Caco-2 (cell line): ENCODE measurements at places on chromosomes 16 and 17. TPM values are rescaled to one million over a fixed set of nuclear protein-coding genes. Genes with fewer than 3 reads are reported as not detected.

- DNase-seq: no peak
Measured at GRCh38 chr16:72850021-72850420, 197.9 kb downstream of the ZFHX3 start.

The VPS9D1 gene
- total RNA-seq: 6.1 and 6.3 TPM in 2 replicates

DNA sequence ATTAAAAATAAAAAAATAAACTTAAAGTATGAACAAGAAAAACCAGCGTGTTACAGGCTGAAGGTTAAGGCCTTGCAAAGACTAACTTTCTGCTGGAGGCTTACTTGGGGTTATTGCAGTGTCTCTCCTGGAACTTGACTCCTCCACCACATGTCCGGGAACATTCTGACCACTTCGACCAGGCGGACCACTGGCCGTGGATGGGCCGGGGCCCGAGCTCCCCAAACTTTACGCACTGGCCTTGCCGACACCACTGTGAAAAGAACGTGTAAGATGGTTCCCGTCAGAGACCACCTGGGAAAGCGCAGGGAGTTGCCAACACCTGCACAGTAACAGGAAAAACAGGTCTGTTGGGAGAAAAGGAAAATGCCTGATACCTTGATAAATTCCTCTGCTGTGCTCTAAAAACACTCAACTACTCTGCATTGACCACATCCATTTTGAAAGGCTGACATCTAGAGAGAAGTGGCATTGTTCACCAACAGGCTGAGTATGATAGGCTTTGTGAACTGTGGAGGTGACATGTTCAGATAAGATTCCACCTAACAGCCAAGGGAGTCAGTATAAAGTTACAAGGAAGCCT, 99.1 kb downstream of the ADAMTS18 start:
- DNase-seq: peak; percentile 13

- DNase-seq: no peak
Measured at GRCh38 chr17:37512442-37513068, 22.9 kb downstream of the DUSP14 start.

DNA sequence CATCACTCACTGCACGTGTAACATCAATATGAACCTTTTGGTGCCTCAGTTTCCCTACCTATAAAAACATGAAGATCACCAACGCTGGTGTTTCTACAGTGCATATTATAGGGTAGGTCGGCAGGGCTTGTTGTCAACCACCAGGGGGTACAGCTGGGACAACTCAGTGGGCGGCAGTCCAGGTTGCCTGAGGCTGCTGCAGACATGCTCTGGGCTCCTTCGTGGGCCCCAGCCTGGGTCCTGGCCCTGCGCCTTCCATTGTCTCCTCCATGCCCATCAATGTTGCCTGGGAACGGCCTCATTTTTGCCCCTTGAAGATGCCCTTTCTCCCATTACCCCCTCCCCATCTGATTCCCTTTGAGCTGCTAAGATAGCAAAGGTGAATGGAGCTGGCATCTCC, 89.8 kb downstream of the GSG1L start:
- peak; percentile 4 for DNase-seq

DNA sequence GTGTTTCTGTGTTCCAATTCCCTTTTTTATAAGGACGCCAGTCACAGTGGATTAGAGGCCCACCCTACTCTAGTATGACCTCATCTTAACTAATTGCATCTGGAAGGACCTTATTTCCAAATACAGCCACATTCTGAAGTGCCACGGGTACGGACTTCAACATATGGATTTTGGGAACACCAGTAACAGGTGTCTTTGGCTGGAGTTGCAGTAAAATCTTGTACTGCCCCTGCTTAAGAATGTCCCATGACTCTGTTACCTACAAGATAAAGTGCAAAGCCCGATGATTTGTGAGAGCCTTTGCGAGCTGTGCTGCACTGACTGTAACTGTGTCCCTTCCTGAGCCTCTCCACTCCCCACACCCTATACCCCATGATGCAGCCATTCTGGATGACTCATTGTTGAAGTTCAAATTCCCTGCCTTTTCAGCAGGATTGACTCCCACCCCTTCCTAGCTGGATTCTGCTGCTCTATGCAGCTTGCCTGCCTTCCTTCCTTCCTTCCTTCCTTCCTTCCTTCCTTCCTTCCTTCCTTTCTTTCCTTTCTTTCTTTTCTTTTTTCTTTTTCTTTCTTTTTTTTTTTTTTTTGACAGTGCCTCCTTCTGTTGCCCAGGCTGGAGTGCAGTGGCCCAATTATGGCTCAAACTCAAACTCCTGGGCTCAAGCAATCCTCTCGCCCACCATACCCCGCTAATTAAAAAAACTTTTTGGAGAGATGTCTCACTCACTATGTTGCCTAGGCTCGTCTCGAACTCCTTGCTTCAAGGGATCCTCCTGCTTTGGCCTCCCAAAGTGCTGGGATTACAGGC, 2.1 kb downstream of the HCRT start:
- no peak for DNase-seq

The TBC1D3B gene
- 9.1 and 12.5 TPM in 2 replicates for total RNA-seq

The CA5A gene
- total RNA-seq: 0.74 and 1.7 TPM in 2 replicates

DNA sequence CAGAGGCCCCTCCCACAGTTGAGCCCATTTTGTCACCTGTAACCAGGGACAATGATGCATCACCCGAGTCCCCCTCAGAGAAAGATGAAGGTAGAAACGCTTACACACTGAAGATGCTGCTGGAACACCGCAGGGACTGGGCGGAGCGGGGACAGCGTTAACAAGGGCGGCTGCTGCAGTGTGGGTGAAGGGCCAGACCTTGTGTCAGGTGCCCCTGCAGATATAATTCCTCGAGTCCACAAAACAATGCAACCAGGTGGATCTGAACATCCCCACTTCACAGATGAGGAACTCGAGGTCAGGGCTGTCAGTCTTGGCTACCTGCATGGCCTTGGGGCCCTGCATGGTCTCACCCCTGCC, 6.3 kb upstream of the MAPK7 start:
- DNase-seq: no peak

The GAS2L2 gene
- not detected in 2 replicates for total RNA-seq

DNA sequence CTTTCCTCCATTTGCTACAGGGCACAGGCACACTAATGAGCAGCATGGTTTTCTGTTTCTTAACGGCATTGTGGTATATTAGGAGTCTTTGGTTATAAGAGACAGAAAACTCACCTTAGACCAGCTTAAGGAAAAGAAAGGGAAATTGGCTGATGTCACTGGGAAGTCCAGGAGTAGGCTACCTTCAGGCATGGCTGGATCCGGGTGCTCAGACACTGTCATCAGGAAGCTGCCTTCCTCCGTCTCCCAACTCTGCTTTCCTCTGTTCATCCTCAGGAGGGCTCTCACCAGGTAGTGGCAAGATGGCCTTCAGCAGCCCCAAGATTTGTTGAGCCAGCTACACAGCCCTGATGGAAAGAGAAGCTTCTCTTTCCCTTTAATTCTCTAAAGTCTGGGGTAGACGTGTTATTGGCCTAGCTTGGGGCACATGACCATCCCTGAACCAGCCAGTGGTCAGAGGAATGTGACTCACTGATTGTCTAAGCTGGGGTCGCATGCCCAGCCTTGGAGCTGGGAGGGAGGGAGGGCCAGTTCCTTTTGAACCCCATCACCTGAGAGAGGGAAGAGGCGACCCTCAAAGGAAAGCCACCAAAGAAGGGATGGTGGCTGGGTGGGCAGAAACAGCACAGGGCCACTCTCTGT, 117.4 kb downstream of the CLEC16A start:
- DNase-seq: no peak

- no peak for DNase-seq
Measured at GRCh38 chr16:364595-365491, 5.5 kb downstream of the MRPL28 start.

DNA sequence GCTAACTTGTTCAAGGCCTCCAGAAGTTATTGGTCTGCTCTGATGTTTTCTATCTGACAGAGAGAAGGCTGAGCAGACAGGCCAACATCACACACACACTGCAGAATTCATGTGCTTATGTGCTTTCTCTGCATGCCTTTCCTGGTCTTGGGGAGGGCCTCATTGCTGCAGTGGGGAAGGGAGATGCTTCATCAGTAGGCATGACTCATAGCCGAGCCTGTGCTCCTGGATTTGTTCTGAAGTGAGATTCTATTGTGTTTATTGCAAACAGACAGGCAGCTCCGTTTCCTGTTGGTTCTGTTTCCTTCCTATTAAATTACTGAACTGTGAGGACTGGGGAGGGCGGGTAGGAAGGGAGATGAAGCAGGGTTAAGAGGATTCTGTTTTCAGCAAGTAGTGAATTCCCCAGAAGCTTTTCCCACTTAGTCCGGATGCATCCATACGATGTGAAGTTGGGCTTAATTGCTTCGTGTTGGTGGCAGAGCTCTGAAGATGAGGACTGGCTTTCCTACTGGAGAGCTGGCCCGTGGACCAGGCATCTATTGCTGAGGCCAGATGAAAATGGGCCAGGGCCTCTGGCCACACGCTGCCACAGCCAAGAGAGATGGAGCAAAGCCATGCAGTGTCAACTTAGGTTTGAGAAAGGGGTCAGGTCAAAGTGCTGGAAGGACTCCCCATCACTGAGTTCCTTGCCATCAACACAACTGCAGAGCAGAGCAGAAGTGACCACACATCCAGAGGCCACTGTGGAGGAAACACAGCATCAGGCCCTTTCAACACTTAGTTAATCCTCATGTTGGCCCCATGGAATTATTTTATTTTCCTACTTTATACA, 179.3 kb downstream of the UTP18 start:
- no peak for DNase-seq

- DNase-seq: no peak
Measured at GRCh38 chr17:6938637-6939036, 57.2 kb upstream of the ALOX12 start.

The UTS2R gene
- total RNA-seq: 0.66 and 1.3 TPM in 2 replicates
